ENCODE measurements at places on chromosomes 1 and 21.
A peak's percentile ranks its signal among the peaks of the same experiment; 100 is the strongest.

DNA sequence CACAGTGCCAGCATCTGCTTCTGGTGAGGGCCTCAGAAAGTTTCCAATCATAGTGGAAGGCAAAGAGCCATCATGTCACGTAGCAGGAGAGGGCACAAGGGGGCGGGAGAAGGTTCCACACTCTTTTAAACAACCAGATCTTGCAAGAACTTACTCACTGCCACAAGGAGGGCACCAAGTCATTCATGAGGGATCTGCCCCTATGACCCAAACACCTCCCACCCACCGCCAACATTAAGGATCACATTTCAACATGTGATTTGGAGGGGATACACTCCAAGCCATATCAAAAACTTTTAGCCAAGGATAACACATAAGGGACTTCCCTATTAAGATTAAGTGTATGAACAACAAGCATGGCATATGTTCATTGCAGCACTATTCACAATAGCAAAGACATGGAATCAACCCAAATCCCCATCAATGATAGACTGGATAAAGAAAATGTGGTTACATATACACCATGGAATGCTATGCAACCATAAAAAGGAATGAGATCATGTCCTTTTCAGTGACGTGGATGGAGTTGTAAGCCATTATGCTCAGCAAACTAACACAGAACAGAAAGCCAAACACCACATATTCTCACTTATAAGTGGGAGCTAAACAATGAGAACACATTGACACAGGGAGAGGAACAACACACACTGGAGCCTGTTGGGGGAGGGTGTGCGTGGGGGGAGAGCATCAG, 19.9 kb upstream of the SLC35F3 start:
- no peak for DNase-seq

DNA sequence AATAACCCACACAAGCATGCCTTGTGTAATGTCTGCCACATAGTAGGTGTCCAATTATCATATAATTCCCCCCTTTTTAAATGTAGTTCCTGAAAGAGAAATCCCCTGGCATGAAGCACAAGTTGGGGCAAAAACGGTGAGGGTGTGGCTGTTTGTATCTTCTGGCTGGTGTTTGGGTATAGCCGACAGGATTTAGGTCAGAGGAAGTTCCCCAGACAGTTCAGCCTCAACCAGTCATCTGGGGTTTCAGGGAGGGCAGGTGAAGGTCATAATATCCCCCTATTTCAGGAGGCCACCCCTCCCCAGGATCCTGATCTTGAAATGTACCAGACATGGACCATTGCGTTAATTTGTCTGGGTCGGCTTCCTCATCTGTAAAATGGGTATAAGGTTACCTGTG, 29.1 kb upstream of the JUN start:
- peak; percentile 71 for DNase-seq

- DNase-seq, result no peak
These were observed 21.8 kb downstream of the USP25 start for GRCh38 chr21:15751546-15751945.

DNA sequence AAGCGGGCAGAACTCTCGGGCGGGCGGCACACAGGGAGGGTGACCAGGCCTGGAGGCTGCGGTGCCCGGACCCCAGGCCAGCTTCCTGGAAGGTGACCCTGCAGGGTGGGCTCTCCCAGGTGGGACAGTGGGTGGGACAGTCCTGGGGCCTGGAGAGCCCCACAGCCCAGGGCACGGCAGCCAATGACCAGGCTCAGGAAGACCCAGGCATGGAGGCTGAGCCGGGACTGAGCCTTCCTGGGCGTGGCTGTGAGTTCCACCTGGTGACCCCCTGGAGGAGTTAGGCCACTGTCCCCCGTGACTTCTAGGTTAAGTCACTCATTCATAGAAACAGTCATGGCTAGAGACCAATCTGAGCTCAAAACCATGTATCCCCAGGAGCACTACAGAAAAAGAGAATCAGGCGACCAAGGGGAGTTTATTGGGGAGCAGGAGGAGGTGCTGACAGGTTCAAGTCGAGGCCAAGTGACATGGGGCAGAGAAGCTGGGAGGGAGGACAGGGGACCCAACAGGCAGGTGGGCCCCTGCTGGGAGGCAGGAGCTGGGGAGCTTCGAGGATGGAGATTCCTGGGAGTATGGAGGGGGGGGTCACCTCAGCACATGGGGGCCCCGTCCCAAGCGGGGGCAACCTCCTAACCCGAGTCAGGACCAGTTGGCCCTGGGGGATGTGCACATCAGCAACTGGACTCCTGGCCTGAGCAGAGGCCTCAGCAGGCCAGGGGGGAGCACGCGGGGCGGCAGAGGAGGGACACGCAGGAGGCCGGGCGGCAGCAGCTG, 1.2 kb downstream of the KRTAP10-5 start:
- DNase-seq, result no peak

- DNase-seq, result no peak
These were observed 34.9 kb downstream of the CENPF start for GRCh38 chr1:214637722-214638458.

DNA sequence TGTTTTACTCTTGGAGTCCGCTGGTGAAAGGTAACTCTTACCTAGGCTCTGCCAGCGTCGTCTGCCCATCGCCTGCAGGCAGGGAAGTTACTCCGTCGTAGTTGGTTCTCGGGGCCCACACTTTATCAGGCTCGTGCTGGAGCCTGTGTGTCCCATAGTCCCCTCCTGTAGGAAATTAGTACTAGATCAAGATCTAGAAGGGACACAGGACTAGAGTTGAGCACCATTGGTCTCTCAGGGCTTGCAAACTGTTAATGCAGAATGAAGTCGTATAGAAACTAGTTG, 940 bp downstream of the SRRM1 start:
- DNase-seq, result no peak

DNA sequence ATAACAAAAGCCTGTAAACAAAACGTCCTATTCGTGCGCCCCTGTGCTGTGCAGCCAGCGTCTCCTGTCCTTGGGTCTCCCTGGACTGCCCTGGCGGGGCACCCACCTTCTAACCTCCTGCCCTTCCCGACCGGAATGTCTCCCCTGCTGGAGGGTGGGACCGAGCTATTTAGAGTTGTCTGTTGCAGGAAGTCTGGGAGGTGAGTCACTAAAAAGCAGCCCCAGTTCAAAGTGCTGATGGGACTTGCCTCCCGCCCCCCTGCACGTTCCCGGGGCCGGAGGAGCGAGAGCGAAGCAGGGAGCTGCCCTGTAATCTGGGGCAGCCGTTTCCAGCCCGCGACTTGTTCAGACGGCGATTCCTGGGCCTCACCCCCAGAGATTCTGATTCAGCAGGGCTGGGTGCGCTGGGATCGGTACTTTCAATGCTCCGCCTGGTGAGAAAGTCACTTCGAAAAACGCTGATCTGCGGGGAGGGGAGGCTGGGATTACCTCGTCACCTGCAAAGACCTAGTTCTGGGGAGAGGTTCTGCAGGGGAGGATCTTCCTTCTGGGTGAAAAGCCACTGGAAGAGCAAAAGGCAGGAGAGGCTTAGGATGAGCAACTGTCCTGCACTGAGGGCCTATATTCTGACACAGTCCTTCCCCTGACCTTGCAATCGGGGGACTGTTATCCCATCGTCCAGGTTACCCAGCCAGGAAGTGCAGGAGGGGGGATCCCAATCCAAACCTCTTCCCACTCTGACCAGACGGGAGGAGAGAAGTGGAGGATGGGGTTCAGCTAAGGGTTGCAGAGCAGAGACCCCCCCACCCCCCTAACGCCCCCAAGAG, 1.2 kb upstream of the DHRS3 start:
- DNase-seq, result peak; percentile 72

DNA sequence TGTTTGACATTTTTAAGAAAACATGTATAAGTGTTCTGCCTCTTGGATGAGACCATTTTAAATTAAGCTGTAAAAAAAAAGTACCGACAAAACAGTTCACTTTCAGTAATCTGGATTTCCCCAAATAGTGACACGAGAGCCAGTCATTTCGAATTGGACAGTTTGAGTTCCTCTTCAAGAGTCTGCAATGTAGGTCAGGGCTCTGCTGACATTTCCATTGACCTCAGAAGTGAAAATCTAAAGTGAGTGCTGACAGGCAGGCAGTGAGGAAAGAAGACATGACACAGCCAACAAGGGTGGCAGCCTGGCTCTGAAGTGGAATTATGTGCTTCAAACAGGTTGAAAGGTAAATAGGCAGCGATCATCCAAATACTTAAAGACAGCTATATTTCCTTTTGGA, at the start of gene IL23R:
Gene IL23R, plus strand, starts transcription at position 259 of the 400 bp plus-strand sequence. CDS start 1,667 bp downstream, outside the sequence.
- no peak for DNase-seq

DNA sequence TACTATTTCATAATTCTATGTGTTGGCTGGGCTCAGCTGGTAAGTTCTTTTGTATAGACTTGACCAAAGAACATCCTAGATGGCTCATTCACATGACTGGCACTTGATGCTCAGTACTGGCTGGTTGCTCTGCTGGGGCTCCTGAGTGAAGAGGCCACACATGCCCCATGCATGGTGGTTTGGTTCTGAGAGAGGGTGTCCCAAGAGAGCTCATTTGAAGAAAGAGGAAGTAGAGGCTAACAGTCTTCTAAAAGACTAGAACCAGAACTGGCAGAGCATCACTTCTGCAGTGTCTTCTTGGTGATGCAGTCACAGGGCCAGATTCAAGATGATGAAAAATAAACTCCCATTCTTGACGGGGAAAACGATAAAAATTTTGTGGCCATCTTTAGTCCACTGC, 5.2 kb upstream of the BACH1 start:
- DNase-seq, result no peak

GRCh38 chr1:204735042-204735441, 49.5 kb upstream of the LRRN2 start:
- no peak for DNase-seq

Data from effector memory CD4-positive, alpha-beta T cell (primary cell).